ENCODE measurements at places on chromosomes 7 and 10.

DNA sequence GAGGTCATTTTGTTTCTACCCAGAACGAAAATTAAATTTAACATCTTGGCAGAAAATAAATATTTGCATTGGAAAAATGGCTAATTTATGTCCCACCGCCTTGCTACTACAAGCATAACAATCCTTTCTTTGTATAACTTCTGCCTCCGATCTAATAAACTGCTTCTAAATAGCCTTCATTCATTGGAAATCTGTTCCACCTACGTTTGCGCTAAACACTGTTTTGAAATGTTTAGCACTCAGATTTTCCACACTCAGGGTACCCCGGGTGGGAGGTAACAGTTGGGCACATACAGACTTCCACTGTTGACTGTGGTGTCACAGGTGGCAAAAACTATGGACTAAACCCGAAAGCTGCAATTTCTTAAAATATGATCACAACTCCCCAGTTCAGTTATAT lies 96.4 kb downstream of the FGFR2 start:
- no peak for DNase-seq

- no peak for DNase-seq
Measured at GRCh38 chr7:116730097-116731022, 58.4 kb downstream of the MET start.

GRCh38 chr10:46299536-46300369 lies 13.0 kb downstream of the ANTXRL start:
- no peak for DNase-seq

DNA sequence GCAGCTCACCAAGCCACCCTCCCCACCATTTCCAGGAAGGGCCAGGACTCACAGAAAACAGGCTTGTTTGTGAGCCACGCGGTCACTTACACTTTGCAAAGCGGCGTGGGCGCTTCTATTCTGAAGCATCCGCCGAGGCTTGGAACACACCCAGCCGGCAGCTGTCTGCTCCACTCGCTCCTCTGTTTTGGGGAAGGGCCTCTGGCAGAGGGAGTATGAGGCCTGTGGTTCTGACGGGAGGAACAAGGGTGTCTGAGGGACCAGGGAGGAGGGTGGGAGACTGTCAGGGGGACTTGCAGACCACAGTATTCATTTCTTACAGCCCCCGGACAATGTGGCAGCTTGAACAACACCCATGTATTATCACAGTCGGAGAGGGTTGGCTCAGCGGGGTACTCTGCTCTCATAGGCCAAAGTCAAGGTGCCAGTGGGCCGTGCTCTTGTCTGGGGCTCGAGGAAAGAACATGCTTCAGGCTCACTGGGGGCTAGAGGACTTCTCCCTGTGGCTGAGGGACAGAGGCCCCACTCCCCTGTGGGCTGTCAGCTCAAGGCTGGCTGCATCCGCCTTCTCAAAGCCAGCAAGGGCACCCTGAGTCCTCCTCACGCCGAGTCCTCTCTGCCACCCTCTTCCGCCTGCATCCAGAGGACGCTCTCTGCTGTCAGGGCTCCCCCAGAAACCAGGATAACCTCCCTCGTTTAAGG lies 60.4 kb upstream of the FAM20C start:
- DNase-seq, result no peak
